ENCODE measurements at places on chromosomes 7 and 10. TPM values are rescaled to one million over a fixed set of nuclear protein-coding genes. Genes with fewer than 3 reads are reported as not detected.

Gene AGBL3
- total RNA-seq, result 2.4 TPM

Gene SMKR1
- 1.0 TPM for total RNA-seq

Gene STEAP2
- not detected for total RNA-seq

Gene CH25H
- total RNA-seq, result 0.14 TPM

Gene CCDC146
- total RNA-seq, result 1.4 TPM

Gene MYH16
- not detected for total RNA-seq

Gene GRM3
- total RNA-seq, result not detected

Gene PTPN12
- total RNA-seq, result 21.9 TPM

Gene AGR3
- total RNA-seq, result not detected

Gene EIF4H
- total RNA-seq, result 470 TPM

Gene POM121C
- 54.1 TPM for total RNA-seq

Gene ABCA13
- not detected for total RNA-seq

GRCh38 chr7:106959753-106960152 lies 84.8 kb upstream of the PRKAR2B start:
- DNase-seq, result no peak

DNA sequence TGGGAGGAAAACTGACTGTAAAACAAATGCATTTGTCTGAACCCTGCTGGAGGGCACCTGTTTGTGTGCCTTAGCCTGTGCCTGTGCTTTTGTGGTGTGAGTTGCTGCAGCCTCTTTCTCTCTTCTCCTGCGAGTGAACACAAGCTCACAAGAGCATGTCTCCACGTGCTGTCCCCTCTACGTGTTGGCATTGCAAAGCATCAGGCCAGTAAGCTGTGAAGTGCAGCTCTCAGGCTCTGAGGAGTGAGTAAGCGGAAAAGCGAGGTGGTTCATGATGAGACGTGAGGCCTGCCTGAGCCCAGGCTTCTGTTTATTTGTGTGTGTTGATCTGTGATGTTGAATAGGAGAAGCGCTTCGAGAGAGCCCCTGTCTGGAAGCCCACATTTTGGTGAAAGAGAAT lies 85.6 kb upstream of the PDCD4 start:
- no peak for DNase-seq

DNA sequence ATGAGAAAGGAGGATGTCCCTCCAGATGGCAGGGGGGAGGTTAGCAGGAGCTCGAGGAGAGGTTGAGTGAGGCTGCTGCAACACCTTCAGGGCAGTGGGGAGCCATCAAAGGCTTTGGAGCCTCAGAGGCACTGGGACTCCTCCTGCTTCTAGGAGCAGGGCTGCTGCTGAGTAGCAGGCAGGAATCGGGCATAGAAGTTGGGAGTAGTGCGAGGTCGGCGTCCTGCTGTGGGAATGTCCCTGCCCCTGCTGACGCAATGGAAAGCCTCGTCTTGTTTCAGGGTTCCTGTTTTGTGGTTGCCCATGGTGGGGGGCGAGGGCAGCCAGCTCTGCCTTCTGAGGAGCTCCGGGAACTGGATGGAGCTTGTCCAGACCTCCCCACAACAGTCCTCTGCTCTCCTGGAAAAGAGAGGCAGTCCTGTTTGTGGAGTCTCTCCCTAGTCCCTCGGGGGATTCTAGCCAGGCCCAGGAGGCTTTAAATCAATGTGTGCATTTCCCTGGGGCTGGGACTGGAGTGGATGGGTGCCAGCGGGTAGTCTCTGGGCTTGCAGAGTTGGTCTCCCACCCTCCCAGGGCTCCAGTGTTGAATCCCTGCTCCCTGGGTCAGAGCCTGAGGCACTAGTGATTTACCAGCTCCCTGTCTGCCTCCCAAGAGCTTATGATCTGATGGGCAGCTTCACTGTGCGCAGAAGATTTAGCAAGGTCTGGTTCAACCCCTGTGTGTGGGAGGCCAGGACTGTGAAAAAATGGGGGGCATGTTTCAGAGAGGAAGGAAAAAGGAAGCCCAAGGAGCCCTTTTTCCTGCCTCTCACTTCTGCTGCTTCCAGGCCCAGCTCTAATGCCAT lies 98.7 kb upstream of the PPIF start:
- DNase-seq, result no peak

- DNase-seq, result no peak
These were observed 32.3 kb downstream of the SLC39A12 start for GRCh38 chr10:17984056-17984455.

GRCh38 chr7:19919261-19920095 lies 146.1 kb upstream of the TMEM196 start:
- DNase-seq, result no peak

- DNase-seq, result no peak
These were observed 869 bp upstream of the LOXL4 start for GRCh38 chr10:98268694-98269431.

GRCh38 chr7:42227021-42227420 lies 10.0 kb downstream of the GLI3 start:
- no peak for DNase-seq

DNA sequence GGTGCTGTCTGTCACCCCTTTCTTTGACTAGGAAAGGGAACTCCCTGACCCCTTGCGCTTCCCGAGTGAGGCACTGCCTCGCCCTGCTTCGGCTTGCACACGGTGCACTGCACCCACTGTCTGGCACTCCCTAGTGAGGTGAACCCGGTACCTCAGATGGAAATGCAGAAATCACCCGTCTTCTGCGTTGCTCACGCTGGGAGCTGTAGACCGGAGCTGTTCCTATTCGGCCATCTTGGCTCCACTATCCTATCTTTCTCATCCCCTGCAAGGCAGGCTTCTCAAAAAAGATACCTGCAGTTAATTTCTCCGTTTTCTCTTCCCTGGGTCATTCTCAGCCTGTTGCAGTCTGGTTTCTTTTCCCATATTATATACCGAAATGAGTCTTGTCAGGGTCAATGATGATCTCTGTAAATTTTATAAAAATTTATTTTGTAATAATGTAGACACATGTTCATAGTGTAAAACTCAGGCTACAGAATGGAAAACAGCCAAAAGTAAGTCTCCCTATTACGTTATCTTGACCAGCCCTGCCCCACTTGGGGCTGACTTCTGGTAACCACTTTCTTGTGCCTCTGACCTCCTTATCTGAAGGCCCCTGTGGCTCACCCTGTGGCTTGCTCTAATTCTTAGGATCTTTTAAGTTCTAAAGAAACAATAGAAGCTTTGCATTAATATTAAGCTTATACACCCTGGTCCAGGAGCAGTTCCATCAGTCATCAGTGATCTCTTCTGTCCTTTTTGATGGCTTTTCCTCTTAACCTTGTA lies 20.7 kb downstream of the BLVRA start:
- no peak for DNase-seq

- DNase-seq, result no peak
These were observed 161.2 kb downstream of the TAX1BP1 start for GRCh38 chr7:27901028-27901760.

- no peak for DNase-seq
These were observed 60.1 kb upstream of the GSDME start for GRCh38 chr7:24817339-24817738.

DNA sequence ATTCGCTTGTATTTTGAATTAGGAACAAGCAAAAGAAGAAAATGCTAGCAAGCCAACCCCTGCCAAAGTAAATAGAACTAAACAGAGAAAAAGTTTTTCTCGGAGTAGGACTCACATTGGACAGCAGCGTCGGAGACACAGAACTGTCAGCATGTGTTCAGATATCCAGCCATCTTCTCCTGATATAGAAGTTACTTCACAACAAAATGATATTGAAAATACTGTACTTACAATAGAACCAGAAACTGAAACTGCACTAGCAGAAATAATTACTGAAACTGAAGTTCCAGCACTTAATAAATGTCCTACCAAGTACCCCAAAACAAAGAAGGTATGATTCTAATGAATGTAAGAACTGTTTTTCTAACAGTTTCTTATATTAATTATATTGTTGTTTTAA lies 87.9 kb downstream of the KMT2E start:
- DNase-seq, result no peak

- DNase-seq, result no peak
These were observed 256.0 kb upstream of the AUTS2 start for GRCh38 chr7:69342154-69342884.

- DNase-seq, result no peak
These were observed 497.3 kb upstream of the GALNT17 start for GRCh38 chr7:70634610-70635068.

GRCh38 chr7:158430308-158431034 lies 157.2 kb downstream of the PTPRN2 start:
- no peak for DNase-seq
